ENCODE measurements at places on chromosomes 11 and 22. TPM values are rescaled to one million over a fixed set of nuclear protein-coding genes. Genes with fewer than 3 reads are reported as not detected.

The MUC5AC gene
- total RNA-seq, result under 0.01 TPM

DNA sequence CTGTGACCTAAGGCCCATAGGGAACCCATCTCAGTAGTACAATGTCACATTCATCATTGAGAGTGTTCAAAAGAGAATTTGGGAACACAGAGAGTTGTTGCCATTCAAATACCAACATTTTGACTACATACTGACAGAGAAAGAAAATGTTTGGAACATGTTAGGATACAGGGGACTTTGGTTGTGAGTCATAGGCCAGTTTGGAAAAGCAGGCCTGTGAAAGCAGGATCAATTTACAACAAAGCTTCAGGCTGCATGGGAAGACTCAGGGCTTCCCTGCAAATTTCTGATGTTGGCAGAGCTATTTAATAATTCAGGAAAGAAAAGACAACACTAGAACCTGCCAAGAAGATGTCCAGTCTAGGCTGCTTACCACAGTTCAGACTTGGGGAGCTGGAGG lies 374 bp downstream of the NLRP10 start:
- no peak for DNase-seq

- no peak for DNase-seq
Measured at GRCh38 chr22:39699631-39700360, 129.2 kb downstream of the CACNA1I start.

DNA sequence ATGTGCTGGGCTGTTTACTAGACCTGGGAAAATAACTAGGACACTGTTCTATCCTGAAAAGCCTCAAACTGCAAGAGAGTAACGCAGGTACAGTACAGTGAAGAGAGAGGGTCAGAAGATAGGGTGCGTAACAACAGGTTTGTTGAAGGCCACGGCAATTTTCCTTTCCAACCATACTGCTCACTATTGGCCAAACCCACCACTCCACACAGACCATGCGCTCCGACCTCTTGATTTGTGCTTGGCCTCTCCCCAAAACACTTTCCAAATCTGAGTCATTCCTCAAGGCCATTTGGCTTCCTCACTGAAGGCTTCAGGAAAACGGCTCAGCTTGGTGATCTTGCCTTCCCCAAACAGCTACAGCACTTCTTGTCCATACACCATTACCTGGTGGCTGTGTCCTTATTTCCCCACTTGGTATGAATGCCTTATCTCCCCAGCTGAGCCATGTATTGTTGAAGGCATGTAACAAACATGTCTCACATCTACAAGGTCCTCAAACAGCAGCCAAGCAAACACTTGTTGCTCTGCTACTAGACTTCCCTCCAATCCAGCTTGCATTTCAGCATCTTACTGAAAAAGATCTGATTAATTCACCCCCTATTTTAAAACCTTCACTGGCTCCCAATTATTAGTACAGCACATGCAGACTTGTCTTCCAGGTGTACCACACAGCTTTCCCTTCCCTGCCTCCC lies 40.9 kb downstream of the TCF20 start:
- DNase-seq, result no peak

GRCh38 chr11:26271666-26272065 lies 60.3 kb upstream of the ANO3 start:
- DNase-seq, result no peak

The RASD2 gene
- total RNA-seq, result not detected

GRCh38 chr11:35101223-35101622 lies 37.7 kb upstream of the CD44 start:
- DNase-seq, result no peak

- DNase-seq, result no peak
Measured at GRCh38 chr11:75902631-75903030, 87.6 kb downstream of the UVRAG start.

- peak; percentile 69 for DNase-seq
Measured at GRCh38 chr11:19951558-19952115, 208.6 kb downstream of the DBX1 start.

DNA sequence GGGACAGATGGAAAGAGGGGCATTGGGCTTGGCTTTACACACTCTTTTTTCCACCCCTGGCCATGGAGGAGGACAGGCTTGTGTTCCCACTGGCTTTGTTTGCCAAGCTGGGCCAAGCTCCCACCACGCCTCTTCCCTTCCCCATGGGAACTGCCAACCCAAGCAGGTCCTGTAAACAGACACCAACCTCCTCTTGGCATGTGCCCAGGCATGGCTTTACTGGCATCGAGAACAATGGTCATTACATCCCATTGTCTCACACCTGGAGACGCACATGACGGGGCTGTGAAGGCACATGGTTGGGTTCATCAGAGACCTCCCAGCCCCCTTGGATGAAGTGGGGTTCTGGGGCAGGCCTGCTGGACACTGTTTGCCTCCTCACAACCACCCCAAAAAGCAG lies 11.7 kb downstream of the SEC14L3 start:
- no peak for DNase-seq

GRCh38 chr11:110371084-110371483 lies 58.7 kb upstream of the FDX1 start:
- no peak for DNase-seq

- no peak for DNase-seq
Measured at GRCh38 chr11:130141561-130142341, 17.8 kb upstream of the ST14 start.

The C11orf87 gene
- not detected for total RNA-seq

DNA sequence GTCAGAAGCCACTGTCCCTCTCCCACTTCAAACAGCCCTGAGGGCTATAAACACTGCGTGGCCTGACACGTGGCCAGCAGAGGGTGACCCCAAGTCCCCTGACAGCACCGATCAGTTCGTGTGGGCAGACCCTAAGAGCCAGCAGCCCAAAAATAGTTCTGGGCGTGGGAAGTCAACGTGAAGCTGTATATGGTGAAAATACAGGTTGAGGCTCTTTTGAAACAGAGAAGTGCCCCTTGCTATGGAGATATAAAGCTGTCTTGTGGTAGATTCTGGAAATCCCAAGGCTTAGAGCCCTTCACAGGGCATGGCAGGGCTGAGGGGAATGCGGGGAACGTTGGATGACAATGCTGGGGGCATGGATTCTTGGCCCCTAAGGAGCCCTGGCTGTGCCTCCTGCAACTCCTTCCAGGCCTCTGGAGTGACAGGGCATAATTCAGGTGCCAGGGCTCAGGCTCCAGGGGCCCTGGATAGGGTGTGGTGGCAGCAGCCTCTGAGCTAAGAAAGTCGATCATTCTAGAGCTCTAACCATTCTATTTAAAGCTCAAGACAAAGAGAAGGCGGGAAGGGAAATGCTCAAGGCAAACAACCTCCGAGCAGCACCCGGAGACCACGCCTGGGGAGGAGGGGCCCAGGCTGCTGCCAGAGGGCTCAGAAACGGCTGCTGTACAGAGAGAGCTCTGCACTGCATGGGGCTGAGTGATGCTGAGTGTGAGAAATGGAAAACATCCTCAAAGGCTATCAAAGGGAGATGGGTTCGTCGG lies 60.4 kb upstream of the CD5 start:
- DNase-seq, result no peak

GRCh38 chr22:17396516-17396915 lies 27.3 kb downstream of the CECR2 start:
- DNase-seq, result no peak

GRCh38 chr11:110219006-110219785 lies 77.2 kb downstream of the RDX start:
- no peak for DNase-seq

GRCh38 chr11:104531075-104531474 lies 367.1 kb upstream of the PDGFD start:
- no peak for DNase-seq

DNA sequence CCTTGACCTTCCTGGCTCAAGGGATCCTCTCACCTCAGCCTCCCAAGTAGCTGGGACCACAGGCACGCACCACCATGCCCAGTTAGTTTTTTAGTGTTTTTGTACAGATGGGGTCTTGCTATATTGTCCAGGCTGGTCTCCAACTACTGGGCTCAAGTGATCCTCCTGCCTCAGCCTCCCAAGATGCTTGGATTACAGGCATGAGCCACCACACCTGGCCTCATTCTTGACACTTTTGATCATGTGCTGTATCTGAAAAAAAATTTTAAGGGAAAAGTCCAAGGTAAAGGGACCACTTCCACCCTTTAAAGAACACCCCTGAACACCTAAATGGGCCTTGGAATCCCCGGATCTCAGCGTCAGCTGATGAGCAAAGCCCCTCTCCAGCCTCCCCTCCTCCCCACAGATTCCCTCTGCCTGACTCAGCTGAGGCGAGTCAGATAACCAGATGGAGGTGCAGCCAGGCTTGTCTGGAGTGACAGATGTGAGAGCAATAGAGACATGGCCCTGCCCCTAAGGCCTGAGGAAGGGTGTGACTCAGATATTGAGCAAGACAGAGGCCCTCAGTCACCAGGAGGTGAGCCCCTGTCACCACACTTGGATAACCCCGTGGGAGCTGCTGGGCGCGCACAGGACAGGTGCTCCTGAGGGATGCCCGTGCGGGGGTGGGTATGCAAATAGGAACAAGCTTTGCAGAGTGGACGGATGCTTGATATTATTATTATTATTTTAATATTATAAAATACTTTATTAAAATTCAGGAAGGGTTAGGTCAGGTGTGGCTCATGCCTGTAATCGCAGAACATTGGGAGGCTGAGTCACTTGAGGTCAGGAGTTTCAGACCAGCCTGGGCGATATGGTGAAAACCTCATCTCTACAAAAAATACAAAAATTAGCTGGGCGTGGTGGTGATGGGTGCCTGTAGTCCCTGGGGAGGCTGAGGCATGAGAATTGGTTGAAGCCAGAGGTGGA lies 5.0 kb upstream of the CCDC88B start:
- peak; percentile 79 for DNase-seq

The C11orf65 gene
- 1.4 TPM for total RNA-seq

The FBLN1 gene
- total RNA-seq, result 3.9 TPM

DNA sequence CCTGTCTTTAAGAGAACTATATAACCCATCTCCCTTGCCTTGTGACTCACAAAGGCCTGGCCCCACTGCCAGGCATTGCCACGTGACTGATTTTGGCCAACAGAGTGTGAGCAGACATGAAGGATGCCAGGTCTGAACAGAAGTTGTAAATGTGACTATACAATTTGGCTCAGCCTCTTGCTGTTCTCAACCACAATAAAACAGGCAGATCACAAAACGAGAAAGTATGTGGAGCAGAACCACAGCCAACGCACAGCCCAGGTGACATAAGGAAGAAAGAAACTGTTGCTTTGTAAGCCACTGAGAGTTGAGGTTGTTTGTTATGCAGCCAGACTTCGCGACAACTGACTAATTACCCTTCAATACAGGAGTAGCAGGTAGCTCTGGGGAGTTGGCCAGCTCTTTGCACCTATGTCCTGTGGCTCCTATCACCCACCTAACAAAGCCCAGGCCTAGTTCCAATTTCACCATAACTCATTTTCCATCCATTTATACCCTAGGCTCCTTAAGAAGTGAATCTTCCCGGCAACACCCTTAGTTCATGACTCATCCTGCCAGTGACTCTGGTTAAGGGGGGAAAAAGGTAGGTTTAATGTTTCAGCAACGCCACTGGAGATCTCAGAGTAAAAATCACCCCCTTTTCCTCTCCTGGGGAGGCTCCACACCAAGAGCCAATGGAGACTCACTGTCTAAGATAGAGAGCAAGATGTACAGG lies 53.7 kb downstream of the GALNT18 start:
- DNase-seq, result no peak

- DNase-seq, result no peak
Measured at GRCh38 chr11:126862664-126863243, 137.8 kb downstream of the KIRREL3 start.

The SNU13 gene
- 105 TPM for total RNA-seq

DNA sequence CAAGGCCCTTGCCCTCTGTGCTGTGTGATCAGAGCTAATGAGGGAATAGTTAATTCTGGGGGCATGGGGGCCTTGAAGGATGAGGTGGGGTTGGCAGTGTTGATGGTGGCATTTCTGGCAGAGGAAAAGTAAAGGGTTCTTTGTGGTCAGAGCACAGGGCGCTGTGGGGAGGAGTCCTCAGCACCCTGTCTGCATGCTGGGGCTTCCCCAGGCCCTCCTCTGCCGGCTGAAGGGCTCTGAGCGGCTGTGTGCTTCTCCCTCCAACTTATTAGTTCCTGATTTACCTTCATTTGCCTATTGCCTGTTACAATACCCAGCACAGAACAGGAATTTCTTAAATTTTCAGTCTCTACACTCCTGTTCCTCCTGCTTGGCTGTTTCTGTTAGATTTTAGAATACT lies 122.8 kb downstream of the HIPK3 start:
- no peak for DNase-seq

GRCh38 chr11:14783788-14784187 lies 108.2 kb downstream of the CYP2R1 start:
- no peak for DNase-seq

- DNase-seq, result no peak
Measured at GRCh38 chr11:124892750-124893454, 4.8 kb downstream of the ROBO4 start.

GRCh38 chr11:76653674-76654284 lies 16.8 kb downstream of the LRRC32 start:
- no peak for DNase-seq

DNA sequence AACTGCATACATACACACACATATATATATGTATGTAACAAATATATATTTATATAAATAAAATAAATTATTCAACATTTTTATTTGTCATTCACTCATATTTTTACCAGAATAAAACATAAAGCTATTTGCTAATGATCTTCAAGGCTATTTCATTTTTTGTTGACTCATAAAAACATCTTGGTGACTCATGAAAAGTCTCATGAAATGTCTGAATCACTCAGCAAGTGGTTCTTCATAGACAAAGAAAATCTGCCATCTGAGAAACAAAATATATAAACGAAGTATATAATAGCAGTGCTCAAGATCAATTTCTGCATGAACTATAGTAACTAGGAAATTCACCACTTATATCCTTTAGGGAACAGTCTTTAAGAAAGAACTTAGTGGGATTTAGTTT lies 764.8 kb upstream of the FAT3 start:
- no peak for DNase-seq

DNA sequence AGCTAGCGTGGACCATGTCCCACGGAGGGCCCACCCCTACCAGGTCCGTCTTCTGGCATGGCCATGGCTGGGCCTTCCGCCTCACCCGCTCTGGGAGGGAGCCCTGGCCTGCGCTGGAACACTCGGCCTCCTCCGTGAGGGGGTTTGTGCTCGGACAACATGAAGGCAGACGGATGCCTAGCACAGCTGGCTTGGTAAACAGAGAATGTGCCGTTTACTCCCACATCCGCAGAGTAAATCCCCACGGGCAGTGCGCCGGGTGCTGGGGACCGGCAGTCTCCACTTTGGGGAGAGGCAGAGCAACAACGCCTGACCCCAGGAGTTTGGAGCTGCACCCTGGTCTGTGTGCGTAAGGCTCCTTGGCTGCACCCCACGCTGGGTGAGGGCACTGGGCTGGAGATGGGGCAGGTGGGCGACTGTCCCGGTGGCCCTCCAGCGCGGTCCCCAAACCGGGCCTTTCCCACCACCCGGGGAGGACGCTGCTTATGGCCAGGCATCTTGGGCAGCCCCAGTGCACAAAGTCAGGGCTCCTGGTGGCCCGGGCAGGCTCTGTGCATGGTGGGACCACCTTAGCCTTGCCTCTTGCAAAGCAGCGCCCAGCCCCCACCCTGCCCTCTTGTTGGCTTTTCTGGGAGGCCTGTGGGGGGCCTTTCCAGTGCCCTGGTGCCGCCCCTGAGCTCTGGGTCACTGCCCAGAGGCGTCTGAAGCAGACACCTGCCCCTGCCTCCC lies 30.7 kb upstream of the MUC5AC start:
- DNase-seq, result no peak

GRCh38 chr11:126434950-126435335 lies 79.5 kb downstream of the ST3GAL4 start:
- DNase-seq, result no peak

GRCh38 chr11:5102246-5102645 lies 32.9 kb downstream of the OR52E1 start:
- no peak for DNase-seq

- DNase-seq, result no peak
Measured at GRCh38 chr11:8573777-8574176, 20.3 kb downstream of the STK33 start.

Measured in NCI-H460 (cell line).